Transverse colon (tissue), 4 donors: ENCODE measurements at places on chromosomes 4 and X. TPM values are rescaled to one million over a fixed set of nuclear protein-coding genes. Genes with fewer than 3 reads are reported as not detected.
A peak's percentile ranks its signal among the peaks of the same experiment; 100 is the strongest.

GRCh38 chr4:123363729-123364128 is 32.9 kb upstream of the SPRY1 start:
- DNase-seq: no peak

DNA sequence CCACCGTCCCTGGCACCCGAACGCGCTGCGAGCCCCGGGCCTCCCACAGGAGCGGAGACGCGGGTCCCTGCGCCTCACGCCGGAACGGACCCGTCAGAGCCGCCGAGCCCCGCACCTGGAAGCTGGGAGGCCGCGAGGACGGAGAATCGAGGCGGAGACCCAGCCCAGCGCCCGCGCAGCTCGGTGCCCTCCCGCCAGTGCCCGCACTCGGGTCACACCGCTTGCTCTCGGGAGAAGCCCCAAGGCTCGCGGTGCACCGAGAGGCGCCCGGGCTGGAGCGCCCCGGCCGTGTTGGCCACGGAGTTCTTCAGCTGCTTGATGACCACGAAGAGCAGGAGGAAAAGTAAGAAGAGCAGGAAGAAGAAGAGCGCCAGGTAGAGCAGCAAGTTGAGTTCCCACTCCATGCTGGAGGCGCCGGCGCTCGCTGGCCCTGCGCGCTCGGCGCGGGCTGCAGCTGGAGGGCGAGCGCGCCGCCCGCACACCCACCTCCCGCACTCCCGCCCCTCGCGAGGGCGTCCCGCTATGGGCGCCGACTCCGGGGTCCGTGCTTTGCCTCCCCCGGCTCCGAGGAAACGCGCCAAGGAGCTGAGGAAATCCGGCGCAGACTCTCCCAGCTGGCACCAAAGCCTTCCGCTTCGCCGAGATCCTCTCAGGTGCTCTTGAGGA is at the start of gene SMIM43:
TSS of gene SMIM43 (minus strand) at position 463 of the 666 bp plus-strand sequence. CDS start at position 404, 59 bp downstream.
- no peak for DNase-seq

GRCh38 chrX:153861733-153862310 is 24.2 kb downstream of the L1CAM start:
- no peak for DNase-seq

- DNase-seq: no peak
These were observed 2.5 kb upstream of the USP27X start for GRCh38 chrX:49876750-49877149.

DNA sequence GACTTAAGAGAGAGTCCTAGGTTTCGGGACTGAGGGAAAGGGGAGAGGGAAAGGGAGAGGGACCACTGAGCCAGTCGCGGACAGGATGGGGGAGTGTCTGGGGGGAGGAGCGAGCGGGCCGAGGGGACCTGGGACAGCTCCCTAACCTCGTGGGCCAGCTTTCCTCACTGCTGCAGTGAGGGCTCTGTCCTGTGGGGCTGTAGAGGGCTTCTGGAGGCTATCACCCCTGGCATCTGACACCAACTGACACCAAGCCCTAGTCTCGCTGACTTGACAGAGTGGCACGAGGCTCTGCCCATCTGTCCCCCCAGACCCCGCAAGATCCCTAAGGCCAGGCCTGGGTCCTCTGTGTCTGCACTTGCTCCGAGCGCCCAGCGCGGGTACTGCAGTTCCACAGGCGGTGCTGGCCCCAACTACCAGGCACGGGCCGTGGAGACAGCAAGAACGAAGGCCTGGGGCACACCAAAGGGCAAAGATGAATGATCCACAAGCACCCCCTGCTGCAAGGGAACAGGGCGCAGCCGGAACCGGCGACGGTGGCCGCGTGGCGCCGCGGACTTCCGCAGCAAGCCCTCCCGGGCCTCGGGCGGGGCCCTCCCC is 465 bp downstream of the HAUS7 start:
- DNase-seq: no peak

DNA sequence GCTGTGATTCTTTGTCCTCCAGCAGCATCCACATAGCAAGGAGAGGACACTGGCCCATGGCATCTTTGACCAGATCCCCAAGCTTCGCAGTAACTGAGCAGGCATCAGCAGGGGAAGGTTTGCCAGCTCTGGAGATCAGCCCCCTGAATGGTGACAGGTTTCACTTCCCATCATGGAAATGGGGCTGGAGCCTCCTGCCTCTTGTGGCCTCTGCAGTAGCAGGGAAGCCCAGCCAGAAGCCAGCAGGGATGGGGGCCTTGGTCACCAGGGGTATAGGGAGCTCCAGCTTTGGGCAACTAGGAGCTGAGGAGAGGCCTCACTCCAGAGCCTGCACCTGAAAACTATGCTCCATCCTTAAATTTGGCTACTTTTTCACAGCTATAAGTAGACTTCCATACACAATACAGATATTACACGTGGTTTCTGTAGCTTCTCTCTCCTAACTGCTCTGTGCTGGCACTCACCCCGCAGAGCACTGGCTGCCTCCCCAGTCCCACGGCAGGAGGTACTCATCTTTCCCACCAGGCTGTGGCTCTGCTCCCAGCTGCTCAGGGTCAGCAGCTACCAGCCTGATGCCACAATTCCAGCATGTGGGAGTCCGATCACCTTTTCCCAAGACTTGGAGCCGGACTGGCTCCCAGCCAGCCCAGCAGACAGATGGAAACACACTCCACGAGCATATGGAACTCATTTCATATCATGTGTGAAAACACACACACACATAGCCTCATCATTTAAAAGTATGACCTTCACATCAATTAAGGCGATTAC is 2.8 kb downstream of the TMEM271 start:
- no peak for DNase-seq

DNA sequence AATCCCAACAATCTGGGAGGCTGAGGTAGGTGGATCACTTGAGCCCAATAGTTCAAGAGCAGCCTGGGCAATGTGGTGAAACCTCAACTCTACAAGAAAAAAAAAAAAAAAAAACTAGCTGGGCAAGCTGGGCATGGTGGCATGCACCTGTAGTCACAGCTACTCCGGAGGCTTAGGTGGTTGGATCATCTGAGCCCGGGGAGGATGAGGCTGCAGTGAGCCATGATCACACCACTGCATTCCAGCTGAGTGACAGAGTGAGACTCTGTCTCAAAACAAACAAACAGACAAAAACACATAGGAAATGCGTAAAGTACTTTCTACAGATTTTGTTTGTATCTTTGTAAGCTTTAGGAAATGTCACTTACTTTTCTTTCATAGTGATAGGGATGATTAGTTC is 307.2 kb upstream of the NR3C2 start:
- no peak for DNase-seq

DNA sequence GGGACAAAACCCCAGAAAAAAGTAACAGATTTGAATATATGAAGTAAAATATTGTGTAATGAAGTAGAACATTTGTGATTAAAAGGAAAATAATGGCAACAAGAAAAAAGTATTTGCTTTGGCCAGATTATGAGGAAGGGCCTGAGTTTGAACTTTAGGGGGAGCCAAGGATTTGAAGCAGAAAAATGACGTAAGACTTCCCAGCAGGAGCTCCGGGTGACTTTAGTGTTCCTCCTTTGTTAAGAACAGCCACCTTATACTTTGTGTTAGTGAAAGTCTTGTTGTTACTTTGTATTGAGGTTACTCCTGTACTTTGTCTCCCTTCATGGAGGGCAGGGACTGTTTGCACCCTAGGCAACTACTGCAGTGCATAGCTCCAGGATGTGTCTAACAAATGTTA is 41.1 kb downstream of the DCUN1D4 start:
- DNase-seq: no peak

- DNase-seq: peak; percentile 33
These were observed 329.9 kb downstream of the SMARCA1 start for GRCh38 chrX:129193357-129193756.

DNA sequence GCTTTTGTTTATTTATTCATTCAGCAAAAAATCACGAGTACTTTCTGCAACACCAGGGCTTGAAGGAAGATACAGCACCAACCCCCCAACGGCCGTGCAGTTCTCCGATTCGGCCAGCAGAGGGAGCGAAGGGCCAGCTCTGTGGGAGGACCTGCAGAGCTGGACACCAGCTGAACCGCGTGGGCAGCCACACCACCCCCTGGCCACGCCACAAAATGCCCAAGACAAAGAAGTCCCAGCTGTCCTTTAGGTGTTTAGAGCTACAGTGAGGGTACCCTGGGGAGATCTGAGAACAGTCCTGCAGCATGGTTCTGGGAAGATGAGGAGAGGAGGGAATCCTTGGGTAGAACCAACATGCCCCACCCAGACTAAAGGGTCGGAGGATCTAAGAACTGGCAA is 83.1 kb downstream of the RELL1 start:
- peak; percentile 87 for DNase-seq

Gene STBD1
- 17.5 TPM for total RNA-seq

Gene HSD17B10
- total RNA-seq: 12.5 TPM

Gene TRIM61
- total RNA-seq: not detected
